ENCODE measurements at places on chromosomes 1 and 21.

DNA sequence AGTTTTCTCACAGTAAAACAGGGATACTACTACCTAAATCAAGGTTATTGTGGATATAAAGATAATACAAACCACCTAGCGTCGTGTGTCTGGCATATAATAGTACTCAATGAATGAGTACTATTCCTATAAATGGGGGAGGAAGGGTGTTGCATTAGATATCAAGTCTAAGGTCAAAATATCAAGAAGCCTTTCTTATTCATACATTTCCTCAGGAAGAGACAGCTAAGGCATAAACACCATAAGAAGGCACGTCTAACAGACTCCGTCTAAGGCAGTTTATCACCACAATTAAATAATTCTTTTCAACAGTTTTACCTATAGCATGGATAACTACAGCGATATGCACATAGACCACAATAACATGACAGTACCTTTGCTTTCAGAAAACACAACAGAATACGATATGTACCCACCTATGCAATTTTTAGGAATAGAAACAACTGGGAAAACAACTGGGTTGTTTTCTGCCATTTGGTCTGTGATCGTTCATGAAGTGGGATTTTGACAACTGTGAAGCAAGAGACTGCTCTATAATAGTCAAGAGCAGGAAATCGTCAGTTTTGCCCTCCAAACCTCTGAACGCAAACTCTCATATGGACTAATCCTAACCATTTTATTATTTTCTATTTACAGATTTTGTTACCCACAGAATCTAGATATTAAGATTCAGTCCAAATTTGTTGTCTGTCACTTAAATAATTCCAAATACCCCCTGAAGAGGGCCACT, 53.1 kb downstream of the HNRNPR start:
- DNase-seq = no peak

DNA sequence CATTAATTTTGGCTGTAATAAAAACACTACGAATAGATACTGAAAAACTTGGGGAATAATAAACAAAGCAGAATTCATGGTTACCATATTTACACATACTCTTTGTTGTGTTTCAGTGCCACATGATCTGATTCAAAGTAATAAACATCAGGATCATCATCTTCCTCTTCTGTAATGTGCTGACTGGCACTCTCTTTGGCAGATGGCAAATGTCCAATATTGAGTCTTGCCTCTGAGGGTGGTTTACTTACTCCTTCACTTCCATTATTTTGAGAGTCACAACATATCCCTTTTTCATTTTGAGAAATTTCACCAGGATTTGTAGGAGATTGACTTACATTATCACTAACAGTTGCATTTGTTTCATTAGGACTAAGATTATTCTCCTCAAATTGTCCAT, 50.7 kb downstream of the ZZZ3 start:
- no peak for DNase-seq

GRCh38 chr1:37362594-37363385, 111.6 kb upstream of the ZC3H12A start:
- DNase-seq = no peak

DNA sequence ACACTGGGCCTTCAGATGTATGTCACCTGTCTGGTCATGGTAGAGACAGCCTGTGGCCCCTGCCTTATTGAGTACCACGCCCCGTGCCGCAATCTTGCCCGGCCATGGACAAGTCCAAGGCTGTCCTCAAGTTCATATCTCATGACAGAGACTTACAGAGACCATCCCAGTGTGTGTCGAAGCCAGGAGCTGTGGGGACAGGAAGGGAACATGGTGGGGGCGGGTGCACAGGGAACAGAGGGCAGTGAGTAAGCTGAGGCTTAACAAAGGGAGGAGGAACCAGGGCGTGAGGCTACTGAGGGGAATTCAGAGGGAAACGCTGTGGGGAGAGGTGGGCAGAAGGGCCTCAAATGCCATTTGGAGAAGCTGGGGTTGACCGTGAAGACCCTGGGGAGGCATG, 75.8 kb downstream of the ALPL start:
- no peak for DNase-seq

DNA sequence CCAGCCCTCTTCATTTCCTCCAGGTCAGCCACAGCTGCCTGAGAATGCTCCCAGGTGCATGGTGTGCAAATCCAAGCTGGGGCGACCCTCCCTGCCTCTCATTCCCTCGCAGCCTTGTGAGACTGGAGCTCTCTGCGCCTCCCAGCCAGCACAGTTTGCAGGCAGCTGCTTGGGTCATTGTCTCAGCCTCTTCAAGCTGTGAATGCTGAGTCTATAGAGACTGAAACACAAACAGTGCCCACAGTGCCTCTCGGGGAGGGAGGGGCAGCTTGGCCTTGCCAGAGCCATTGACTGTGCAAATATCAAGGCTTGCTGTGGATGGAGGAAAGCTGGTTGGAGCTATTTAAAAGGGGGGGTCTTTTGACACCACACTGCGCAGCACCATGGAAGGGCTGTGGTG, 10.6 kb downstream of the PLXNA2 start:
- DNase-seq = no peak

DNA sequence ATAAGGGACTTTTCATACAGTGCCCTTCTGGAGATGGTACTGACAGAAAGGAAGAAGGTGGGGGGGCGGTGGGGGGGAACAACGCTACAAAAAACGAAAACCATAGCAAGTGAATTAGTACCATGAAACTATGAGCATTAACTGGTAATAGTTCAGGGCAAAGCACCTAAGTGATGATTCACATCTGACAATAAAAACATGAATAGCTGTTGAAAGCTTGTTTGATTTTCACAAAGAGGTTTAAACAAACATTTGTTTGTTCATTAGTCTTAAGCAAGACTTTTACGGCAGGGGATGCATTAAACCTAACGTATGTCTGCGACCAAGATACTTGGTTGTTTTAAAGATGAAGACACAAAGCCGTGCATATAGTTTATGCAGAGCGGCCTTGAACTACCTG, 177.5 kb downstream of the LMO4 start:
- DNase-seq = no peak
